WERI-Rb-1 (cell line): ENCODE measurements at places on chromosomes 1 and 21.
A peak's percentile ranks its signal among the peaks of the same experiment; 100 is the strongest.

DNA sequence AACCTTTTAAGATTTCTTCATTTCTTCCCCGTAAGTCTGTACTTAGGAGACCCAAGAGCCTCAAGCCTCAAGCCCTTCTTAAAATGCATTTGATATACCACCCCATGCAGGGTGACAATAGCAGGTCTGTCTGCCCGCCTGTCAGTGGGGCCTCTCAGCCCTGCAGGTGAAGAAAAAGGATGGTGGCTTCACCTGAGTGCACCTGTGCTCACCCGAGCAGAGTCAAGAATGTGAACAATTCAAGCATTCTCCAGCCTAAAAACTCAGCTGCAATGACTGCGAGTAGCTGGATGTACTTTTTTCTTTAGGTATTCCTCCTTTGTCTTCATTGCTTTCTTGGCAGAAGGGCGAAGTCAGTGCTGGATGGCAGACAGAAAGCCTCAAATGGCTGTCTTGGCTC, 203.3 kb downstream of the LMX1A start:
- peak; percentile 23 for DNase-seq

DNA sequence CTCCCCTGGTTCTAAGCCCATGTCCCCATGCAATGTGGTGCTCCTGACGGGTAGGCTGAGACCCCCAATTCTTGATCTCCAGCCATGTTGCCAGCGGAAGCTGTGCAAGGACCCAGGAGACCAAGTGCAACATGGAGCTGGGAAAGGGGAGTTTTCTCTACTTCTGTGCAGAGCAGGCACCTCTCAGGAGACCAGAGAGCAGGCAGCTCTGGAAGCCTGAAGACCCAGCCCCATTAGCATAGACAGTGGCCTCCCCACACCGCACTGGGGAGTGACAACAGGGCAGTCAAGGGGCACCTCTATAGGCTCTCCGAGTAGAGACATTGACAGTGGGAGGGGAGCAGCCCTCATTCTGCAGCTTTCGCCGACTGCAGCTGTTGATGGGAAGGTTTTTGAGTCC, 410.2 kb downstream of the MATN1 start:
- DNase-seq, result no peak

GRCh38 chr1:155061381-155062150, 2.0 kb upstream of the EFNA4 start:
- DNase-seq, result peak; percentile 98

DNA sequence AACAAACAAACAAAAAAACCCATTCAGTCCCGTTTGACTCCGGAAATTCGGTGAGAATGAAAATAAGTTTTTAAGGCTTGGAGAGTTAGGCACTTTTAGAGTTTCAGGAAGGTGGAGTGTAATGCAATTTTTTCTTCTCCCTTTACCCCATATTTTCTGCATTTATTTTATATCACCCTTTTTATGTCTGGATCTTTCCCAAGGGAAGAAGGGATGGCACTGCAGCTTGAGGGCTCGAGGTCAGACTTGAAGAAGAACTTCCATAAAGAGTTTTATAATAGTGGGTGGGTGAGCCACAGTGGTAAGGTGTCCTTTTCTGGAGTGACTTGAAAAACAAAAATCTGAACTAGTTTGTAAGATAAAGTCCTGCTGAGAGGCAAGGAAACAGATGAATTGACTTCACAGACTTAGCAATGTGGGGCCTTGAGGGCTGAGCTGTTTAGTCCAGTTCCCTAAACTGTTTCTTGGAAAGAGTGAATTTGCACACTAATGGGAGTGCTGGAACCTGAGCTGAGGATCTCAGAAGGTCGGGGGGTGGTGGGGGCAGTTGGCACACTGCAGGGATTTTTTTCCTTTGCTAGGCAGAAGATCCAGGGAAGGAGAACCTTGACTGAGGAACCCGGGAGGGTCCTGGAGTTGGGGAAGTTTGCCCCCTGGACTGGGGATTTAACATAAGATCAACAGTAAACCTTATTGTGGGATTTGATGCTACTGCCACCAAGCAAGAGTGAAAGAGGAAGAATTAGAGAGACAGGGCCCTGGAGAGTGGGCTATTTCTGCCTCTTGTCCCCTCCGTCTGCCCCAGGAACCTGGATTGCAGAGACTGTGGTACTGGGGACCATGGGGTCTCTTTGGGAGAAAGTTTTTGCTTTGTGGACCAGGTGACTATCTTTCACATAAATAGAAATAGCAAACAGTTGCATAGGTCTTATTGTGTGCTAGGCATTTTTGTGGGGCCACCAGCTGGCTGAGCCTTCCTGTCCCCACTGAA, 1.8 kb upstream of the MEX3A start:
- DNase-seq, result no peak

DNA sequence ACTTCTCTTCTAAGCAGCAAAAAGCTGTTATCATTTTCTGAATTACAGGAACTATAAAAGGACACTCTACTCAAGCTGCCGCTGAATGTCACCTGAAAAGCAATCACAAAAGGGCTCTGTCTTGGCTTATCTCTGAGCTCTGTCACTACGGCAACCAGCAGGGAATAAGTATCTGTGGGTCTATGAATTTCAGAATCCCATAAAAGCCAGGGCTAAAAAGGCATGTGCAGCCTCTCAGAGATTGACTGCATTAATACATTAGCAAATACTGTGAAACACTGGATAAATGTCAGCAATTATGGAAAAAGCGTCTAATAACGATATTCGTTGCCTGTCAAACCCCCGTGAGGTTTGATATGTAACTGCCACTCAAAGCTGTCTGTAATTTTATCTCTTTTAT, 210.2 kb upstream of the DMRTA2 start:
- DNase-seq, result peak; percentile 41

GRCh38 chr1:166814611-166815010, 24.7 kb upstream of the POGK start:
- no peak for DNase-seq

DNA sequence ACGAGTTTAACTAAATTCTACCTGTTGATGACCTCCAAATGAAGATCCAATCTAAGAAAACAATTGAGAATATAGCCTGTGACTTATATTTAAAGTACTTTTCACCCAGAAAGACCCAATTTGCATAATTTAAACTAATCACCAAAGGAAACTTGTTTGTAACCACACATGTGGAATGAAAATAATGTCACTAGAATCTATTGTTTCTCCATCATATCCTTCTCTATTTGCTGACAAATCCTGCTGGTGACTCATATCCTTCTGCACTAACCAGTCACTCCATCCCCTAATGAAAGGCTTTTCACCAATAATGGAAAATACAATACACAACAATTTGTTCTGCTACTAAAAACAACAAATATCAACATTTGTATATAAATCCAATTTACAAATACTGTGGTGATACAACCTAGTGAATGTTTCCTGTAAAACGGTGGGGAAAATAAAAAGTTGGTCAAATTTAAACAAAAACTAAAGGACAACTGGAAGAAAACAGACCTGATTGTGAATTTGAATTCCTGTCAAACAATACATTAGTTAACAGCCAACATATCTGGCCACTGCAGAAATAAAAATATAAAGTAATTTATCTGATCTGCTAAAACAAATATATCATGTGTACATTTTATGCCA, 6.5 kb downstream of the PTP4A2 start:
- no peak for DNase-seq
